ENCODE measurements at places on chromosomes 2 and 18.

DNA sequence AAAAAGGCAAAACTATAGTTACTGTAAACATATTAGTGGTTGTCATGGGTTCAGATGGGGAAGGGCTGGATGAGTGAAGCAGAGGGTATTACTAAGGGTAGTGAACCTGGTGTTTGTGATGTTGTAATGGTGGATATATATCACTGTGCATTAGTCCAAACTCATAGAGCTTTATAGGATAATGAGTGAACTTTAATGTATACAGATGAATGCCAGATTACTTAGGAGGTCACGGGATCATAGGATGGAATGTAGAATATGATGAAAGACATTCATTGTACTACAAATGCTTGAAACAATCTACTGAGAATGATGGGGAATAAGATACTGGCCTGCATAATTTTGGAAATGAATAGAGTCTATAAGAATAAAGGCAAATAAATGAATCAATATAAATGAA is 226.7 kb upstream of the ZNF804A start:
- DNase-seq = no peak

- peak; percentile 83 for DNase-seq
Measured at GRCh38 chr2:38115216-38116032, 39.5 kb upstream of the CYP1B1 start.

DNA sequence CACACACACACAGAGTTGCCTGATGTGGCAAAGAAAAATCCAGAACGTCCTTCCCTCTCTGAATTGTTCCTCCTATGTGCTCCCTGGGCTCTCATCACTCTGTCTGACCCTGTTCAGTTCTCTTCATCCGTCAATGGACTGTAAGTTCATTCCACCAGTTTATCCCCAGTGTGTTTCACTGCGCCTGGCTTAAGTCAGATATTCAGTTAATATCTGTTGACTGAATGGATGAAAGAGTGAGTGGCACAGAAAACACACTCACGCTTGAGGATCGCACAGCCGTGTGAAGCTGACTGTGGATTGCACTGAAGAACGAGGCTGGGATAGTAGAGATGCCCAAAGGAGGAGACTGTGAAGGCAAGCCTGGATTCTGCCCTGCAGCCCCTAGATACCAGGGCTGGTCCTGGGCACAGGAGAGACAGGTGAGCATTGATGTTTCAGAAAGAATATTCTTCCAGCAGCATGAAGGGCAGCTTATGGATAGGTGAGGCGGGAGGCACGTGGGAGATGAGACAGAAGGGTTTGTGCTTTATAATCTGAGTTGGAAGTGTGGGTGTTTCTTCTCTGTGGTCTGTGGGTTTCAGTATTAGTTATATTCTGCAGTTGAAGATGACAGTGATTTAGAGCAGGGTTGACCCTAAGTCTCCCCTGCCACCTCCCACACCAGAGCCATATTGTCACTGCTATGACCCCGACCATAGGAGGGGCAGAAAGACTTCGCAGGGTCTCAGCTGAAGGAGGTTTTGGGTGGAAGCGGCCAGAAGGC is 129.9 kb downstream of the SOCS6 start:
- DNase-seq = no peak

GRCh38 chr2:8154936-8155335 is 526.9 kb upstream of the ID2 start:
- peak; percentile 35 for DNase-seq

DNA sequence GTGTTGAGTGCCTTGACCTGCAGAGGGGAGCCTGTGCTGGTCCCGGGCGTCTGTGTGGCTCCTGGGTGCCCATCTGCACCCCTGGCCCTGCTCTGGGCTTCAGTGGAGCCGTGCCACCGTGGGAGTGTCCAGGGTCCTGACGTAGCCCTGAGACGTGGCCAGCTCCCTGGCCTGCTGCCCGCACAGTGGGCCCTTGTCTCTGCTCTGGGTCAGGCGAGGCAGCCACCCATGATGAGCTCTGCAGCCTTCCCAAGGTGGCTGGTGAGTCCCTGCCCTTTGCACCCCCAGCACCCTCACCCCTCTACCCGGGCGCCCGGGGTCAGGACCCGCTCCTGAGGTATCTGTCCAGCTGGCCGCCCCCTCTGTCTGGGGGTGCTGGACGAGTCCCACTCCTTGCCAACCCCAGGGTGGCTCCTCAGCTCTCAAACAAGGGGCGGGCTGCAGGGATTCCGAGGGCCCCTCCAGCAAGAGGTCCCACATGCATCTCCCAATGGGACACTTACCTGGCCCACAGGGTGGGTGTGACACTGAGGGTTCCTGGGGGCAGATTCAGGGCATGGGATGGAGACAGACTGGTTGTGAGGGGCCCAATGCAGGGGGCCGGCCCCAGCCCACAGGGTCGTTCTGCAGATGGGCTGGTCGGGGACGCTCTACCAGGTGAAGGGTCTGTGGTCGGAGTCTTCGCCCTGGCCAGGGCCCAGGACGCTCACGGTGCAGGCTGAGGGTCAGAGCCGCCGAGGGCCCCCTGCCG is 2.4 kb downstream of the NEU4 start:
- DNase-seq = no peak

DNA sequence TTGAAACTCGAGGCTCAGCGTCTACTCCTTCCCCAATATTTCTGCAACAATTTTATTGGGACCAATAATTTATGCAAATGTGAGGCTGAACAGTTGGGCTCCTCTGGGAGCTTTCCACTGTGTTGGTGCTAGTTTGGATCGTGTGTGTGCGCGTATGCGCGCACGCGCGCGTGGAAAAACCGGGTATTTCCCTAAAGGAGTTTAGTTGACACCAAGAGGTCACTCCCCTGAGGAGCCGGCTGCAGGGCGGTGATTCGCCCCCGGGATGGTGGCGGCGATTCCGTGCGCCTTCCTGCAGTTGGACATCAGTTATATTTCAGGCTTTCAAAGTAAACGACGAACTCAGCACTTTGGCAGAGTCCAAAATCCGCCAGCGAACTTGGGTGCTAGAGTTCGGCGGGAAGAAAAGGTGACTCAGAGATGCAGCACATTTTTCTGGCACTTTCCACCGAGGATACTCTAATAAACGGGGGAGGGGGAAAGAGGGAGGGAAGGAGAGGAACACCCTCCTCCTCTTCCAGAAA is 186.5 kb upstream of the FANCL start:
- DNase-seq = peak; percentile 34

- peak; percentile 22 for DNase-seq
Measured at GRCh38 chr2:15506229-15506819, 54.8 kb downstream of the NBAS start.

DNA sequence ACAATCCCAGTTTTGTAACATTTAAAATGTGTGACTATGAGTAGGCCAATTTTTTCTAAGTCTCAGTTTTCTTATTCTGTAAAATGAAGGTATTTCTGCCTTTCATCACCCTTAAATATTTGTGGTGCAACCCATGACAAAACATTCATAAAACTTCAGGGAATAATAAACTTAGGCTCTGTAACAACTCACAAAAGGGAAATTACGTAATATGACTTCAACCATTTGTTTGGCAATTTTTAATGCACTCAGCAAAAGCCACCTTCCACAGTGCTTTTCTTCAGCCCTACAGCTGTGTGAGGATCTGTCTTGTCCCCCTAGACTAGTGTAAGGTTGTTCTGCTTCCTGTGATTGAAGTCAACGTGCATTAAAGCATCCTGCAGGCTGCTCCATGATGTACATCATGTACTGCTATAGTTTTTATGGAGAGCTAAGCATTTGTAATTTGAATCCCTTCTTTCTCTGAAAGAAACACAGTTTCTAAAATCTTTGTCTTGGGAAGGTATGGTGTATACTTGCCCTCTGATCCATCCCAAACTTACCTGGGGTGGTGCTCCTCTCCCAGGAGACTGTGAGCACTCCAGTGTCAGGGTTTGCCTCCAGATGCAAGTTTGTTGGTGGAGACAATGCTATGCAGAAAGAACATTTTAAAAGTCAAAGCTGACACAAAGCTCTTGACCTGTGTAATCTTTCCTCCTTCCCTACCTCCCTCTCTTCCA is 39.1 kb downstream of the FN1 start:
- peak; percentile 64 for DNase-seq

DNA sequence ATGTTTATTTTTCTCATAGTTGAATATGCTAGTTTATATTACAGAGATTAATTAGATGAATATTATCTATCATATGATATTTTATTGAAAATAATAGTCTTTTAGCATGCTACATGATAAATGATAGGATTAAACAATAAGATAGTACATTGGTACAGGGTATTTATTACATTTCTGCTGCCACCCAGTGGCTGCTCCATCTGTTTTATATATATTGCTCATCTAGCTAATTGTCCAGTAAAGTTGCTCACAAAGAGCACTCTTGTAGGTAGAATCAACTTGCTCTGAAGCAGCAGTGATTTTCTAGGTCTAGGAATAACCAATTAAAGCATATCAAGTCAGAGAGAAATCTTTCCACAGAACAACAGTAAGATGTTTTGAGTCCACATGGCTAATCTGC is 183.3 kb downstream of the ASXL3 start:
- peak; percentile 48 for DNase-seq

DNA sequence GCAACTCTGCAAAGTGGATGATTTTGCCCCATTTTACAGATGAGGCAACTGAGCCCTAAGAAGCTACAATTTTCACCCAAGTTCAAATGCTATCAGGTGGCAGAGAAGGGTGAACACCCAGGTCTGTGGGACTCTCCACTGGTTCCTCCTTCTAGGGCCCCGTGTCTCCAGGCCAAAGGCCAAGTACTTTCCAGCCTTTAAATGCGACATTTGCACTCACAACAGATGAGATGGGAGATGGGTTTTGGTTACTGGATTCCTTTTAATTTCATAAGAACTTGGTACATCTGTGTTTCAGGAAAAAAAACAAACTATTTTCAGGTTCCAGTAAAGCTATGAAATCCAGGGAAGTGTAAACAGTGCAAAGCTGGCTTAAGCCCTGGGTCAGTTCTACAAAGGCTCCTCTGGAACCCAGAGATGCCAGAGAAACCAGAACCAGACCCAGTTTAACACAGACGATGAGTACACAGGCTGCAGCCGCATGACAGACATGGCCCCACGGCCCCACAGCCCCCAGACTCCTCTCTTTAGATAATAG is 361.7 kb downstream of the ANAPC1 start:
- DNase-seq = no peak

GRCh38 chr2:37460896-37461229 is 116.4 kb downstream of the QPCT start:
- no peak for DNase-seq

- DNase-seq = no peak
Measured at GRCh38 chr2:28155627-28156026, 237.0 kb upstream of the FOSL2 start.

- DNase-seq = no peak
Measured at GRCh38 chr2:117851969-117852368, 37.5 kb downstream of the DDX18 start.

GRCh38 chr2:137221797-137222492 is 456.6 kb downstream of the THSD7B start:
- DNase-seq = no peak

GRCh38 chr2:48540237-48540935 is 10.4 kb downstream of the STON1 start:
- no peak for DNase-seq

- DNase-seq = no peak
Measured at GRCh38 chr2:42073739-42074503, 26.1 kb downstream of the PKDCC start.

DNA sequence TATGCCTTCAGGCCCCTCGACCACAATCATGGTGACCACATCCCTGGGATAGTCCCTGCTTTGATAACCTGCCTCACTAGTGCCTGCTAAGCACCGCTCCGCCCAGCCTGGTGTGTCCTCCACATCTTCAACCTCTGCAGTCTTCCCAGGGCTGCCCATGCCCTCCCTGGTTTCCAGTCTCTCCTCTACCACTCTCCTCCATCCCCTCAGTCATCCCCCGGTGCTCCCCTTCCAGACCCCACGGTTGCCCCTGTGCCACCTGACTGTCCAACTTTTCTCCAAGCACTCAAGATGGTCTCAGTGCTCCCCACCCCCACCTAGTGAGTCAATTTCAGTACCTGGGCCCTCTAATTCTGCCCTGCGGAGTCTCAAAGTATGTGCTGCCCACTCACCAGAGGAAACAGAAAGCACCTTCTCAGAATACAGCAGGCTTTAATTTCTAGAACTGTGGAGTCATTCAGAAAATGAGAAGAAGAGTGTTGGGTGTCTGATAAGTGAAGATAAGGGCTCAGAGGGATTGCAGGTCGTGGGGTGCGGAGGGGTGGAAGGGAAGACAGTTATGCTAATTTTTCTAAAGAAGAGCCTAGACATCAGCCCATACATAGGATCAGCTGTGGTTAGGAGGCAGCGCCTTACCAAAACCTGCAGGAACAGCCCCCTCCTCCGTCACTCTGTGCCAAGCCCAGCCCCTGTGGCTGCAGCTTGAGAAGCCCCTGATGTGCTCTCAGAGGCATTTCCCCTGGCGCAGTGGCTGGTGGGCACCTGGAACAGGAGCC is 53.6 kb upstream of the CAB39 start:
- DNase-seq = no peak

DNA sequence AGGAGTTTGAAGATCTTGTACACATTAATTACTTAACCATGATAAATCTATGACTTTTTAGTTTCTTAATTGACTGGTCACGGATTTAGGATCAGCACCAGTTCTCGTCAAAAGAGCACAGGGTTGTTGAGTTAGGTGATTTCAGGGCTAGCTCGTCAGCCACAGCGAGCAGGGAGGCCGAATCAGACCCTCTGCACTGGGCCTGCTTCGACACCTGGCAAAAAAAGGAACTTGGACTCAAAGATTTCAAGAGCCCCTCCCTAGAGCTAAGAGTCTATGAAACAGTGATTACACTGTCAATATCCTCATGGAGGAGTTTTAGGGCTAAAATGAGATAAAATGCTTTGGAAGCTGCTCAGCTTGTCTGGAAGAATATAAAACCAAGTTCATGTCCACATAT is 4.6 kb upstream of the SERTAD2 start:
- no peak for DNase-seq

- no peak for DNase-seq
Measured at GRCh38 chr2:134073023-134073422, 180.8 kb upstream of the MGAT5 start.

- no peak for DNase-seq
Measured at GRCh38 chr18:9716780-9717563, 8.9 kb downstream of the RAB31 start.

DNA sequence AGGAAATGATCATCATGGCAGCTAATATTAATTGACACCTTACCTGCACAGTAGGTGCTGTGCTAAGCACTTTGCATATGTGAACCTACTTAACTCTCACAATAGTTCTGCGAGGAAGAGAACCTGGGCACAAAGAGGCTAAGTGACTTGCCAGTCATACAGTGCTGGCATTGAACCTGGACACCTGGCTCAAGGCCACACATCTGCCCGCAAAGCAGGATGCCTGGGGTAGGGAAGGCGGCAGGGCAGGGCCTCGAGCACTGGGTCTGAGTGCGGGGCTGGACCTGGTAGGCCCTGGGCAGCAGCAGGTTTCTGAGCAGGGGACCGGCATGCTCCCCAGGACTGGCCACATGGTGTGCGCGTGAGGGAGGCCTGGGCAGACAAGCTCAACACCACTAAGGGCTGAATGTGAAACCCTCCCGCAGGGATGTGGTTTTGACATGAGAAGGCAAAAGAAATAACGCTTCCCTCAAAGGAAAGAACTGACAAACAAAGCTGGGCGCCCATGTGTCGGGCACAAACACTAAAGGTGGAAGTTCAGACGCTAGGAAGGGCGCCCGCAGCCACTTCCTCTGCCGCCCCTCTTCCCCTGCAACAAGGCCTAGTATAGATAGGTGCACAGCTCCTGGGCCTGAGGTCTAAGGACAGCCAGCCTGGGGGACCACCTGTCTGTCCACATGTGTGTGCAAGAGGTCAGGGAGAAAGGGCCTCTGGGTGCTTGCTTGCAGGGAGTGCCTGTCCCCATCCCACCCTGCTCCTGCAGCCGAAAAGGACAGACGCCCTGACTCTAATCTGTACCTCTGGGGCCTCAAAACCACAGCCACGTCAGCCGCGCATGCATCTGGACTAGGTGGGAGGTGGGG is 92.5 kb downstream of the ZFP36L2 start:
- DNase-seq = no peak

- DNase-seq = no peak
Measured at GRCh38 chr2:142707318-142707717, 170.1 kb upstream of the KYNU start.

Data from fibroblast of skin of scalp (primary cell).